Activated CD8-positive, alpha-beta memory T cell treated with anti-CD3 and anti-CD28 coated beads for 24 hours (primary cell): ENCODE measurements at places on chromosomes 3 and 15.

DNA sequence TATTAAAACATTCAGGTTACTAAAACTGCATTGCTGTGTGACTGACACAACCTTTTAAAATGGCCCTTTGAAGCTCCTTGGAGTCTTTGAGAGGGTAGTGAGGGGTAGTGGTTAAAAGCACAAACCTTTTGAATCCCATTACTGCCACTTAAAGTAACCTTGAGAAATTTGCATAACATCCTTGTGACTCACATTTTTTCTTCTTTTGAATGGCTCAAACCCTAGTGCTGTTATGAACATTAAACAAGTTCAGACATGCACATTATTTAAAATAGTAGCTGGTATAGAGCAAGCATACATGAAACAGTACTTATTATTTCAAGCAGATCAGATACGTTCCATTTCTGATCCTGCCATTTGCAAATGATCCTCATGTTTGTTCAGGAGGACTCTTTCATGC is 3.7 kb upstream of the CLDN1 start:
- no peak for DNase-seq

GRCh38 chr3:16503191-16503776 is 10.2 kb downstream of the RFTN1 start:
- DNase-seq, result no peak

DNA sequence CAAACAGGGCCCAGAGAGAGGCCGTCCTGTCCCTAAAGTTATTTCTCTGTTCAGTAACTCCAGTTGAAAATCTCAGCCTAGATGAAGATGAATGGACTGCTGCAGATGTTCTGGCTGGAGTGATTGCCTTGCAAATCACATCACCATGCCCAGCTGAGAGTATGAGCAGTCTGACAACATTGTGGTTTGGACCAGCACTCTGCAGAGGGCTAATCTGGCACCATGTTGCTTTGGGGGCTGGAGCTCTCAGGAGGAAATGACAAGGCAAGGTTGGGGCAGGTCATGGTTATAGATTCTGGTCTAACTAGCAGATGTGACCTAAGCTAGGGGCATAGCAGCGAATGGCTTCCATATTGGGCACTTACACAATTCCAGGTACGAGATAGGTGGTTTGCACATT is 314.2 kb downstream of the CLSTN2 start:
- no peak for DNase-seq

DNA sequence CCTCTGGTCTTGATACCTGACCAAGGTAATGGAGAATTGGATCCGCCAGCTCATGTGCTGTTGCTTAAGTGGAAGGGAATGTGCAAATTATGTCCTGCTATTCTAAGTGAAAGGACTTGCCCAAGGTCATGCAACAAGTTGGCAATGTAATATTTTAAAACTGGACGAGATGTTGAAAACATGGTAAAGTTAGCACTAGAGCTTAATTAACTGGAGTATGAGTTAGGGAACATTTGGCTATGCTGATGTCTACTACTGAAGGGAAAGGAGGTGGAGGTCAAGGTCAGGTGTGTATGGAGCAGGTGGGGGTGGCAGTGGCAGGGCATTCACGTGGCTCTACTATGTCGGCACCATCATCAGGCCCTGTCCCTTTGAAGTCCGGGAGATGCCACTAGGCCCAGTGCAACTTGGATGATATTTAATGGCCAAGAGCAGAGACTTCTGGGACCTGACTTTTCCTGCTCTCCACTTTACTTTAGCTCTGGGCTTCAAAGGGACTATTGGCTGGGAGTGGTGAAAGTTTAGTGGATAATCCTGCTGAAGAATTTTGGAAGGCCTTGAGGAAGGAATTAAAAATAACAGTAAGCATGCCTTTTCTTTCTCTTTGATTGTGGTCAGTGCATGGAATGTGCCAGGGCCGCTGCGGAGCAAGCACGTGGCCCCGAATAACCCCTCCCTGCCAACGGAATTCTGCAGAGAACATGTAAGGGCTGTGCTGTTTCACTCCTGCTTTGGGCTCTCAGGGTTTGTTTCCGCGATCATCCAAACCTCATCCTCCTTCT is 14.9 kb downstream of the SMAD3 start:
- DNase-seq, result no peak

GRCh38 chr3:122984007-122984406 is 43.6 kb downstream of the SEMA5B start:
- no peak for DNase-seq

DNA sequence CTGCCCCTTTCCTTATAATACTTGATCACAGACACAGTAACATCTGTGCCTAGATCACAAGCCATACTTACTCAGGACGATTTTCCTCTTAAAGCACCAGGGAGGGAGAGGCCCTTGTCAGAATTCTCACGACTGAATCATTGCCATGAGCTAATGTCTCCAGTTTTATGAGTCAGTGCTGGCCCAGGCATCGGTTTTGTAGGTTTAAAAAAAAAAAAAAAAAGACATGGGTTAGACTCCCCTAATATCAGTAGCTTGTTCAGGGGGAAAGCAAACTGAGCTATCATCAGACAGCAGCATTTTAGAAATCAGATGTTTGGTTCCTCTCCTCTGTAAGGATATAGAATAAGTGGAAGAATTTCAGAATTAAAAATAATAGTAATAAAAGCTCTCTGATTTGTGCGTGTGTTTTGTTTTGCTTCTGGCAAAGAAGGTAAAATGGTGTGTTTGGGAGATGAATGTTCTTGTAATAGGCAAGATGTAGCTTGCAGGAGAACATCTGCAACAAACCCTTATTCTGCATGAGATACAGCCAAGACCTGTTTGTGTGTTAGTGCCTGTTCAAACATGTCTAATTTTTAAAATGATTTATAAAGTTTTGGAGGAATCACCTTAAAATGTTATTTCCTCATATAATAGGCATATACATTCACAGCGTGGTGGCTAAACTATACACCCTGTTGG is 193.6 kb downstream of the TP63 start:
- no peak for DNase-seq

GRCh38 chr3:187247398-187247797 is 44.1 kb downstream of the MASP1 start:
- DNase-seq, result no peak

DNA sequence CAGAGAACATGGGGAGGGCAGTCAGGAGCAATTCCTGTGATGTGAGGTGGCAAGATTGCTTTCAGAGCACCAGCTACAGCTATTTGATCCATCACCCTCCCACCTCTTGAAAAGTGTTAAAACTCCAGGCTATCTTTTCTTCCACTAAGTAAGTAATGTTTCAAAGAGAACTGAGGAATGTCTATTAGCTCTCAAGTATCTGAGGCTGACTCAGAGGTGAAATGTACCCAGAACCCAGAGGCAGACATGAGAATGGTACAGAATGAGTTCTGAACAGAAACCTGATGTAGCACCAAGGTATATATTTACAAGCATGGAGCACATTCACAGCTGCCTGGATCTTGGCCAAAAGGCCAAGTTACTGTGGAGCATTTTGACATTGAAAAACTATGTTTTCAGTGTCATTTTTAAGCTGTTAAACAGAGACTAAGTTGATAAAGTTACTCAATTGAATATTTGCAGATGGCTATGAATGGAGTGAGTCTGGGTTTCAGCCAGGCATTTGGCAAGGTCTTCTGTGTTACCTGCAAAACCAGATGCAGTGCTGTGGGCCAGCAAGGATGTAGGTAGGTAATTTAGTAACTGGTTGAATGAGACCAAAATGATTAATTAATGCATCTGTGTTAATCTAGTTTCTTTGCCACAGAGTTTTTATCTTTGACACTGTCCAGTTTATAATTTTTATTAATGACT is 227.7 kb upstream of the CD96 start:
- DNase-seq, result no peak

- no peak for DNase-seq
Observed at GRCh38 chr3:45608885-45609284, 14.3 kb downstream of the LIMD1 start.

GRCh38 chr3:177981576-177981975 is 554.7 kb upstream of the KCNMB2 start:
- no peak for DNase-seq

GRCh38 chr15:90580946-90581345 is 51.2 kb downstream of the CRTC3 start:
- DNase-seq, result no peak

GRCh38 chr15:78024883-78025282 is 52.6 kb downstream of the TBC1D2B start:
- peak; percentile 38 for DNase-seq

- DNase-seq, result no peak
Observed at GRCh38 chr3:97871801-97872524, 50.2 kb downstream of the CRYBG3 start.

DNA sequence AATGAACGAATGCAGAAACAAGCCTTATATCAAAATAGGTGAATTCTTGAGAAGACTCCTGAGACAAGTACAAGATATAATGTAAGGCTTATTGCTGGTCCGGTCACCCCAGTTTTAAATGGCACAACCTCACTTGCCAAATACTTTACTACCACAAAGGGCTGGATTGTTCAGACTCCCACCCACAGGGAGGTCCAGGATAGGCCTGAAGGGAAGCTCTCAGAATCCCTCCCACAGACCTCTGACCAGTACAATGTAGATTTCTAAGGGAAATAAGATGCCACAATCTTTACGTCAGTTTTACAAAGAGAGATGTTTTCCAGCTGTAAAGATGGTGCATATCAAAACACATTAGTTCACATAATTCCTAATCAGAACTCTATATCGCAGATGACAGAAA is 577.7 kb upstream of the ADAMTS9 start:
- no peak for DNase-seq

GRCh38 chr15:28919201-28919635 is 33.4 kb downstream of the APBA2 start:
- peak; percentile 75 for DNase-seq

DNA sequence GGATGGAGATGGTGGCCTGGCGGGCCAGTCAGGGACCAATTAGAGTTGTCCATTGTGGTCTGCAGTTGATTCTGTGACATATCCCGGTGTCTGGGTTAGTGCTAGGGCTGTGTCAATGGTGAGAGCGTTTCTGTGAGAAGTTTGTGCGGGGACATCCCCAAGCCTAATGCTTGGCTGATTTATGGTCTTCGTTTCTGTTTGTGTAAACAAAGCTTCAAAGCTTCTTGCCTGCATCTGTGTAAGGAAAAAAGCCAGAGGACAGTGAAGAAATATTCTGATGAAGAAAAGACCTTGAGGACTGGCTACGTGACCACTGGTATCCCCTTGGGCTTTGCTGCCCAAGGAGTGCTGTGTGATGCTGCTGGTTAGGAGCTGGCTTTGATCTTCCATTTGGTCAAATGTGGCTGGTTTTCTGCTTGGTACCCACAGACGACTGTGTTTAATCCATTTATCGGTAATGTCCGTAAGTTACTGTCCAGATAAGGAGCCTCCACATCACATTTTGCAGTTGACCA is 74.6 kb upstream of the LRTM1 start:
- DNase-seq, result no peak

- DNase-seq, result no peak
Observed at GRCh38 chr3:3278073-3278472, 98.6 kb upstream of the CRBN start.

DNA sequence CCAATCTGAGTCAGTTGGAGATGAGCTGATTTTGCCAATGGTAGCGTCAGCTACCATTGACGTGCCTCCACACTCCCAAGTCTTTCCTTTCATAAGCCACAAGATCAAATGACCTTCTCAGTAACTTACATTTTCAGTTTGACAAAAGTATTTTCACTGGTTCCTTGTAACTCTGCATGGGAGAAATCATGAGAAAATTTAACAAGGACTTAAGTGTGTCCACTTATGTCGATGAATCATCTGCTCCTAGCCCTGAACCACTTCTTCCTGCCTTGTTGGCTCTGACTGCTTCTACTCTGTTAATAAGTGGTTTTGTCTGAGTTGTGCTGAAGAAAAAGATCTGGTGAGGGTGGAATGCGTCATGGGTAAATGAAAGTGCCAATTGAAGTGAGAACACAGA is 101.2 kb downstream of the NFKBIZ start:
- no peak for DNase-seq

DNA sequence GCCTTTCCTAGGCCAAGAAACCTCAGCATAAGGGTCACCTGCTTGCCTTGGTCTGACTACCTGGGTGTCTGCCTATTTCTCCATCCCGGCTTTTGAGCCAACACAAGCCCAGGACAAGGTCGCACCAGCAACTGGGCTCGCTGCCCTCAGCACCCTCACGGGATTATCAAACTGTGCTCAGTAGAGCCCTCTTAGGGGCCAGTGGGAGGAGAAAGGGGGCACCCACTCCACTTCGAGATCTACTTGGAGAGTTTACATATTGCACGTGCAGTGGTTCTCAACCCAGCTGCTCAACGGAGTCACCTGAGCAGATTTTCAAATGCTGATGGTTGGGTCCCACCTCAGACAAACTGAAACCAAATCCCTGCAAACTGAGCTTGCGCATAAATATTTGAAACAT is 31.1 kb downstream of the TSPAN3 start:
- peak; percentile 58 for DNase-seq

- DNase-seq, result no peak
Observed at GRCh38 chr15:78101423-78102105, 9.2 kb downstream of the SH2D7 start.

GRCh38 chr3:23809294-23809693 is 3.5 kb downstream of the UBE2E1 start:
- DNase-seq, result no peak

DNA sequence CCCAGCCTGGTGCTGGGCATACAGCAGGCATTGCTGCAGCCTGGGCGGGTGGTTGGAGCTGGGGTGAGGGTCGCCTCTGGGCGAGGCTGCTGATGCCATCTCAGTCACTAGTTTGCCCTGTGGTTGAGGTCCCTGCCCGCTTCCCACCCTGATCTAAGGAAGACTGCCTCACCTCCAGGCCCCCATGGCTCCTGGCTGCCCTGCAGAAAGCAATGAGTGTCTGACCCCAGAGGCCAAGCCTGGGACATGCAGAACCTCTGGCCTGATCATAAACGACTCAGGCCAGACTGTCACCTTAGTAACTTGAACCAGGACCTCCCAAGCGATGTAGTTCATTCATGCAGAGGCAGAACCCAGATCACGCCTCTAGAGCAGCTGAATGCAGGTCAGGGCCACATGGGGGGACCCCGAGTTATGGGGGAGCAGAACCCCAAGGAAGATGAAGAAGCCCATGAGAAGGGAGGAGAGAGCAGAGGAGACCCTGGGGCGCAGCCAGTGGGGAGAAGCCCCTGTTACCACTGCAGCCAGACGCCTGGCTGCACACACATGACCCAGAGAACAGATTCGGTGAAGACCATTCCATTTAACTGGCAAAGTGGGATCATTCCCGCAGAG is 213.9 kb downstream of the TBC1D2B start:
- no peak for DNase-seq

DNA sequence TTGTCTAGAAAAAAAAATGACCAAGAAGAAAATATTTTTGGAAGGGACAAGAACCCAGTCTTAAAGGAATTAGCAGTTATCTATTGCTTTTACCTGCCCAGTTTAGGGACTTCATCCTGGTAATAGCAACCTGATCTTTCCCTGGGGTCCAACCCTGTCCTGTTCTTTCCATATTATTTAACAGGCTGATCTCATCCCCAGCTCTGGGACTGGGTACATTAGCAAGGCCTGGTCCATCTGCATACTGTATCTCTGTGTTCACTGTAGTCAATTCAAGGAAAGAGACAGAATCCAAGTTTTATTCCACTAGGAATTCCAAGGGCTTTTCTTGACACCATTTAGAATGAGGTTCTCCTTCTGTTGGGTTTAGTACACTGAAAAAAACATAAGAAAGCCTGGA is 191.7 kb upstream of the GADL1 start:
- no peak for DNase-seq
